B cell (primary cell): ENCODE measurements at places on chromosomes 6 and 20.

DNA sequence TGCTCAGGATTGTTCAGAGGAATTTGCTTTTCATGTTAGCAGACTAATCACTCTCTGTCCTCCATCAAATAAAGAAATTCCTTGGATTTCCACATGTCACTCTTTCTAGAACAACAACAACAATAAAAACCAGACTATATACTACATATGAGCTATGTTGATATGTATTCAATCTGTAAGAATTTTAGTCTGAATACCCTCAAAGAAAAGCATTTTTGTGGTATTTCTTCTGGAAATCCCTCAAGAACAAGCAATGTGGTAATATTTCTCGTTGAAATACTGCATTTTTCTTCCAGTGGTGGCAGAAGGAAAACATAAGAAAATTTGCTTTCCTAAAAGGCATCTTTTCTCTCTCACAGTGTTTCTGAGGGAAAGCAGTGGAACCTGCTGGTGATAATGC lies 312.6 kb upstream of the RSPO3 start:
- DNase-seq, result no peak

DNA sequence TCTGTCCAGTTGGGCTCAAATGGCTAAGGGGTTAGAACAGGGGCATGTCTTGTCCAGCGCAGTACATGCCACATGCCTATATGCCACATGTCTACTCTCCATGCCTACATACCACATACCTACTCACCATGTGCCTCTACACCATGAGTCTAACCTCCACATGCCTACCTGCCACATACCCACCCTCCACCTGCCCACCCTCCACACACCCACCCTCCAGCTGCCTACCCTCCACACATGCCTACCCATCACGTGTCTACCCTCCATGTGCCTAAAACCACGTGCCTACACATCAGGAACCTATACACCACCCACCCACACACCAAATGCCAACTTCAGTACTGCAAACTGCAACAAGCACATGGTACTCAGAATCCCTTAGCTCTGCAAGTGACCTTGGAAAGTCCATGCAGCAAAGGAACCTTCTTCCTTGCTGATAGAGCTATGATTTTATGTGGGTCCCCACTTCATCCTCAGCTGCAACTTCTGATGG lies 113.0 kb upstream of the CST7 start:
- DNase-seq, result no peak

DNA sequence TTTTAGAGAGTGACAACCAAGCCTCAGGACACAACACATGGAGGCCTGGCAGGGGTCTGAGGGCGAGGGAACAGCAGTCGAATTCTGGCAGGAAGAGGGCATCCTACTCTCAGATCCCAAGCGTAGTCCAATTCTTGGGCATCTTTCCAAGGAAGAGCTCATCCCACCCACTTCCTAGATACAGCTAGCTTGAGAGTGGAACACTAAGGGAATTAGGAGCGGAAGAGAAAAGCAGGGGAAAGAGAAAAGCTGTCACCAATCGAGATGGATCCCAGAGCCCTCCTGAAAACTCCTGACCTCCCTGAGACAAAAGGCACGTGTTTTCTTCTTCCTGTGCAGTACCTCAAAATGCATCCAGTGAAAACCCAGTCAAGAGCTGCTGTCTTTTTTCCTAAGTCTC lies 67.1 kb downstream of the GFOD1 start:
- no peak for DNase-seq

GRCh38 chr6:85360794-85361642 lies 88.9 kb upstream of the NT5E start:
- DNase-seq, result no peak

DNA sequence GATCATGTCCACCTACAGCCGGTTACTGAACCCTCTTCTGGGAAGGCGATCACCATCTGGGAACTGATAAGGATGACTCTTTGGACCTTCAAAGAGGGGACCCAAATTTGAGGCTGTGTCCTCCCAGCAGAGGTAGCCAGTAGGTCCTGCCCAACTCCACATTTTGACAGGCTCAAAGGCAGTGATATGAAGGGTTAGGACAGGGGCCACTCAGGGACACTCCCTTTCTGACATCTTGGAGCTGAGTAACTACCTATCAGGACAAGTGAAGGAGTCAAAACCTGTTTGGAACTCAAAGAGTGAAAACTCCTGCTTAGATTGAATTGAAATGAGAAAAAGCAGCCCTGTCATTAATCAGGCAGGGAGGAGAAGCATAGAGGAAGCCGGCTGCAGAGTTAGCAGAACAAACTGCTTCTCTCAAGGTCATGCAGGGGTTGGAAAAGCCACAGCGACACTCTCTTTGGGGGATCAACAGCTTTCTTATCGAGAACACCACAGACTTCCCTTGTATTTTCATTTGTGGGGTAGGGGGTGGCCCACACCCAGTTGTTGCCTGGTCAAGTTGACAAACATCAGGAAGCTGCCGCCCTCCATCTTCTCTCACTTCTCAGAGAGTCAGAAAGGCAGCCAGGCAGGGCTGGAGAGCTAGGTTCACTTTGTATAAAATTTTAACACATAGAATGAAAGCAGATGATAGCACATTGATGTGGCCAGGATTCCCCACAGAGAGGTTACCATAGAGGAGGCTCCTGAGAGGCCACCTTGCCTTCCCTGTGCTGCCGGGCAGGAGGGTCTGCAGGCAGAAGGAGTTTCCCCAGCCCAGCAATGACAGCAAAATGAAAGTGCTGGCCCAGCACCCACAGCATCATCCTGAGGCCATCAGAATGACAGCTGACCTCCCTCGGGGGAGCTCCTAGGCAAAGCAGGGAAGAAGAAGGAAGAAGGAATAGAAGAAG lies 47.6 kb downstream of the AGPAT4 start:
- no peak for DNase-seq

GRCh38 chr6:130115036-130115435 lies 96.7 kb downstream of the L3MBTL3 start:
- peak; percentile 77 for DNase-seq

- peak; percentile 68 for DNase-seq
Observed at GRCh38 chr6:137919837-137920730, 53.0 kb downstream of the TNFAIP3 start.

DNA sequence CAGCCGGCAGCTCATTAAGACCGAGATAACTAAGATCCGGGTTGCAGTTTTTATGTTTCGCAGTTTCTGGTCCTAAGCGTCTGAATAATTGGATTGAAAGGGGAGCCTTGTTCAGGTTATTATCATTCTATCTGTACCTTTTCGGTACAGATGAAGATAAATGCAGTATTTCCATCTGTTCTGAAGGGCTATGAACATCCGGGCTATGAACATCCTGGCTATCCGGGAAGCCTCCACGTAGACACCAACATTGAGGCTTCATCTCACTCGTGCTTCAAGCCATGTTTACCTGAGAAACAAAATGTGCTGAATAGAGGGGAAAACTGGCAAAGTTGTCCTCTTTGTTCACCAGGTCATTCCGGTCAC lies 399 bp upstream of the REPS1 start:
- no peak for DNase-seq

- no peak for DNase-seq
Observed at GRCh38 chr6:109660526-109661320, 30.3 kb downstream of the AK9 start.

- DNase-seq, result no peak
Observed at GRCh38 chr6:93165850-93166430, 253.4 kb downstream of the EPHA7 start.

GRCh38 chr6:135858931-135859330 lies 7.4 kb downstream of the PDE7B start:
- DNase-seq, result no peak

GRCh38 chr20:36591281-36591680 lies 14.3 kb upstream of the RAB5IF start:
- DNase-seq, result no peak

DNA sequence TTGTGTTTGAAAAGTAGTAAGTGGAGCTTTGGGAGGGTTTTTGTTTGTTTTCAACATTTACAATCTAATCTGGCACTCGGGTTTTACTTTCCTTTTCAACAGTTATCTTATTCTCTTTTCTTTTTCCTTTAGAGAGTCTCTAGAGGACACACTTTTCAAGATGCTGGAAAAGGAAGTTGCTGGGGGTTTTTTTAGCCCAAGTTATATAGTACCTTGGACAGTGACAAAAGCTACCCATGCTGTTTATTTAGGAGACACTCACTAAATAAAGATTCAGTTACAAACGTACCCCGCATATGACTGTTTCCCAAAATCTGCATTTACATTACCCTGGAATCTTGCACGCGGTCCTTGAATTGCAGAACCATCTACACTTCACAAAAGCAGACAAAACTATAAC lies 78.8 kb downstream of the MAP7 start:
- no peak for DNase-seq

DNA sequence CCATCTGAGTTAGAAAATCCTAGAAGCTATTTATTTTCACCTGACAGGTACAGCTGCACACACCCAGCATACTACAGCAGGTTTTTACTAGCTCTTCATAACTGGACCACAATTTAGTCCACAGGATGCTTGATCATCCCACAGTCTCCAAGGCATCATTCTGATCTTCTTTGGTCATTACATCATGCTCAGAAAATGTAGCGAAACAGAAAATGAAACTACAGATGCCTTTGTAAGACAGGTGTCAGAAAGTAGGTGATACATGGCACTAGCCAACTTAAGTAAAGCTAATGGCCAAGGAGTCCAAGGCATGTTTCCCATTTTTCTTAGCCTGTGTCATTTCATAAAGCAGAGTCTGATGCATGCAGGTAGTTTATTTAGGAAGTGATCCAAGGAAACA lies 102.3 kb downstream of the HTR1B start:
- DNase-seq, result no peak

DNA sequence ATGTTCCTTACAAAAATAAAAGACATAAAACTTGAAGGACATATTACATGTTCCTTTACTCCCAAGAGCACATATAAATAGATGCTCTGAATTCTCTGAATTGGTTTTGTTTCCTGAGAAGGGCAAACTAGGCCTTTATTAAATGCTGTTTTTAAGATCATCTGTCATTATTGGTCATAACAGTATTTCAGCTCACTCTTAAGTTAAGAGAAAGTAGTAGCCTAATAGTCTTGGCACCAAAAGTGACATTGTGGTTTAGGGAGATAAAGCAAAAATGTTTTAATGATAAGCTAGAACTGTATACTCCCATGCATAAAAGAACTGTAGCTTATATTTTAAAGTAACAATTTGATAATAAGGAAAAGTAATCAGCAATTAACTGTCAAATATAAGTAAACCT lies 361.1 kb upstream of the PTCHD4 start:
- no peak for DNase-seq

DNA sequence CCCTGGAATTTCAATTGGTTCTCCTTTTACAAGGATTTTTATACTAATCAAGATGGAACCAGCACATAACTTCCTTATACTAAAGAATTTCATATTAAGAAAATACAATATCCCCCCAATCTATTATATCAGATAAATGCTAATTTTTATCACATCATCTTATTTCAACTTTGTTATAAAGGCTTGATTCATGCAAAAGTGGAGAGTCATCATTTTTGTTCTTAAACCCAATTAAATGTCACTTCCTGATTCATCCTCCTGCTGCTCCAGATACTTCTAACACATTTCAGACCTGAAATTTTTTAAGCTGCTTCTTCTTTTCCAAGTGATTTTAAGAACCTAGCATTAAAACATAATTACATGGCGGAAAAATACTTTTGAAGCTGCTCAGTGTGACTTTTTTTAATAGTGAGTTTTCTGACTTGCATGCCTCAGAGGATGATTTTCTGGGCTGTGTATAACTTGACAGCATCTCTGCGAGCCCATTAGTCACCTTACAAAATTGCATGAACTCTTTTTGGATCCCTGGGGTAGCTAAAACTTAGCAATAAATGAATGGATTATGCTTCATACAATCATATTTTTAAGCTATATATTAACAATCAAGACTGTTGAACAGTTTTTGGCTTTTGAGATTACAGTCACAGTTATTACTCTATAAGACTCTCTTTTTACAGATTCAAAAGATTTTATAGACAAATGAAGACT lies 134.1 kb downstream of the ELOVL4 start:
- no peak for DNase-seq

GRCh38 chr6:127119102-127120022 lies 891 bp downstream of the RSPO3 start:
- DNase-seq, result peak; percentile 20

GRCh38 chr20:21357844-21358243 lies 39.5 kb downstream of the NKX2-4 start:
- no peak for DNase-seq

DNA sequence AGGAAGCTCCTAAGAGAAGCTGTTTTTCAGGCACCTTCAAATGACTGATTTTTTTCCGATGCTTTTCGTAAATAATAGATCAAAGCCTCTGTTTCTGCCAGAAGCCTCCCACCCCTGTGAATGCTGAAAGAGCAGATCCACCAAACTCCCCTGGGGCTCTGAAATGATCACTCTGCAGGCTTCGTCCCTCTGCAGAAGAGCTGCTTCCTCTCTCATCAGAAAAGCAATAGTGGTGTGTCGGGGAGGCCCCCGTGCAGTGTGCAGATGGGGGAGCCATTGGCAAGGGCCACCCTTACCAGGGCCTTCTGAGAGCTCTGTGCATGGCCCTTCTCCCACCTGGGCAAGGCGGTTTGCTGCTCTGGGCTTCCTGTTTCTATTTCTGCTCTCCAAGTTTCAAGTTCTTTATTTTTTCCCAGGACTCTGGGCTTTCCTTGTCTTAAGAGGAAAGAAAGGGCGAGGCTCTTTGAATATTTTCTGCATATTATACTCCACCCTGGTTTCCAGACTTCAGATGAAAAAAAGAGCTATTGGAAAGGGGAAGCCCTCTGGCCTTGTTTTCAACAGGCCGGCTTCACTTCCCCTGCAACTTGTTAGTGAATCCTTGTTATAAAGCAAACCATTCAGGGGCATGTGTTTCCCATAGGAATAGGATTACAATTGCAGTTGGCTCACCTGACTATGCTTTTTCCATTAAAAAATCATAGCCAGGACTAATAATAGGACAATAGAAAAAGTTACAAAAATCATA lies 155.2 kb downstream of the TTLL2 start:
- DNase-seq, result no peak

- no peak for DNase-seq
Observed at GRCh38 chr6:37209461-37210205, 39.7 kb downstream of the PIM1 start.

GRCh38 chr6:150271501-150272263 lies 97.1 kb upstream of the IYD start:
- no peak for DNase-seq

DNA sequence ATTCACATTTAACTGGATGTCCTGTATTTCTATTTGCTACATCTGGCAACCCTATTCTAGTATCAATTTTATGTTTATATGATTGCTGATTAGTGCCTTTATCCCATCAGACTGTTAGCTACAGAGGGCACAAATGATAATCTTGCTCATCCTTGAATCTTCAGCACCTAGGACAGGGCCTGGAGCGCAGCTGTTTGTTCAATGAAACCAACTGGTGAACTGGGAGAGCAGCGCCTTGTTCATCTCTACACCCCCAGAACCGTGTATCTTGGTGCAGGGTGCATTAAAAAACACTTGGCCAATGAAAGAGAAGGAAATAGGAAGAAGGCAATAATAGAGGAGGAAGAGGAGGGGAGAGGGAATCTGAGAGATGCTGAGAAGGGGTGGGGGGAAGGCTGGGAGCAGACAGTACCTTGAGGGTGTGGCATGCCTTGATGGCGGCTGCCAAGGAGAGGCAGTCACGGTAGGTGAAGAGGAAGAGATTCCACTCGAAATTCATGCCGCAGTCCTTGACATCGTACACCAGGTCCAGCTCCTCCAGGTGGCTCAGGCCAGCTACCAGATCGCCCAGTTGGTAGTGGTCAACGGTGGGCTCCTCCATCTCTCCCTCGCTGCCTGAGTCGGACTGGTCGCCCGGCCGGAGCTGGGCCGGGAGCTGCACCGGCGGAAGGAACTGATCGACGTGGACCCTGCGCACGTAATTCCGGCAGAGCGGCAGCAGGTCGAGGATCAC lies 15.5 kb downstream of the TMEM151B start:
- DNase-seq, result no peak

- DNase-seq, result no peak
Observed at GRCh38 chr6:170029416-170030283, 261.2 kb downstream of the DLL1 start.
